Hematopoietic multipotent progenitor cell treated with erythropoietin and hydrocortisone succinate and interleukin-3 and kit ligand, for 6 days (in vitro differentiated cells): ENCODE measurements at places on chromosomes 13 and 19.

DNA sequence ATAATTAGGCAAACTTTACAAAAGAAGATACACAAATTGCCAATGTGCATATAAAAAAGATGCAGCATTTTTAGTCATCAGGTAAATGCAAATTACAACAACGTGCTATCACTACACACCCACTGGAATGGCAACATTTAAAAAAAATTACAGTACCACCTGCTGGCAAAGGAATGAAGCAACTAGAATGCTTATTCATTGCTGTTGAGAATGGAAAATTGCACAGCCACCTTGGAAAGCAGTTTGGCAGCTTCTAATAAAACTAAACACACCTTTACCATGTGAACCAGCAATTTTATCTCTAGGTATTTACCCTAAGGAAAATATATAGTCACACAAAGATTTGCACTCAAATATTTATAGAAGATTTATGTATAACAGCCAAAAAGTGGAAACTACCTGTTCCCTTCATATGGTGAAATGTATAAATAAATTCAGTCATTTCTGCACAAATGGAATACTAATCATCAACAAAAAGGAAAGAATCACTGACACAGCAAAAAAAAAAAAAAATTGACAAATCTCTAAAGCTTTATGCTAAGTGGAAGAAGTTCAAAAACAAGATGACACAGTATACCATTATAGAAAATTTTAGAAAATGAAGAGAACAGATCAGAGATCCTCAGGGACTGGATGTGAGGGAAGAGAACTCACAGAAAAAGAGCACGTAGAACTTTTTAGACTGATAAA lies 30.3 kb downstream of the OXGR1 start:
- DNase-seq = no peak

- peak; percentile 61 for DNase-seq
Measured at GRCh38 chr19:8304841-8305621, 3.1 kb downstream of the CD320 start.

DNA sequence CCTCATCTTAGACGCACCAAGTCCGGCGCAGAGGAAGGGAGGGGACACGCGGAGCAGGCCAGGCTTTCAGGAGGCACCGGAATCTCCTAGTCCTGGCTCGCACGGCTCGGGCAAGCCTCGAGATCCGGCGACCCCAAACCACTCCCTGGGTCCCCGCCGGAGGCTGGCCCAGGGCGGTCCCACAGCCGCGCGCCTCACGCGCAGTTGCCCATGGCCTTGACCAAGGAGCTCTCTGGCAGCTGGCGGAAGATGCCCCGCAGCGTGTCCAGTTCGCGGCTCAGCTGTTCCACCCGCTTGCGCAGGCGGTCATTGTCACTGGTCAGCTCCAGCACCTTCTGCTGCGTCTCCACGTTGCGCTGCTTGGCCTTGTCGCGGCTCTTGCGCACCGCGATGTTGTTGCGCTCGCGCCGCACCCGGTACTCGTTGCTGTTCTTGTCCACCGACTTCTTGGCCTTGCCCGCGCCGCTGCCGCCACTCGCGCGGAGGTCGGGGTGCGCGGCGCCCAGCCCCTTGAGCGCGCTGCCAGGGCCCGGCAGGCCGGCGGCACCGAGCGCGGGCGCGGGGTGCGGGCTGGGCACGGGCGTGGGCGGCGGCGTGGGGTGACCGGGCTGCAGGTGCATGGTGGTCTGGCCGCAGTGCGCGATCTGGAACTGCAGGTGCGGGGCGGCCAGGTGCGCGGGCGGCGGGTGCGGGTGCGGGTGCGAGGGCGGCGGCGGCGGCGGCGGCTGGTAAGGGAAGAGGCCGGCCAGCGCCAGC lies 1.0 kb downstream of the CEBPA start:
- DNase-seq = no peak

DNA sequence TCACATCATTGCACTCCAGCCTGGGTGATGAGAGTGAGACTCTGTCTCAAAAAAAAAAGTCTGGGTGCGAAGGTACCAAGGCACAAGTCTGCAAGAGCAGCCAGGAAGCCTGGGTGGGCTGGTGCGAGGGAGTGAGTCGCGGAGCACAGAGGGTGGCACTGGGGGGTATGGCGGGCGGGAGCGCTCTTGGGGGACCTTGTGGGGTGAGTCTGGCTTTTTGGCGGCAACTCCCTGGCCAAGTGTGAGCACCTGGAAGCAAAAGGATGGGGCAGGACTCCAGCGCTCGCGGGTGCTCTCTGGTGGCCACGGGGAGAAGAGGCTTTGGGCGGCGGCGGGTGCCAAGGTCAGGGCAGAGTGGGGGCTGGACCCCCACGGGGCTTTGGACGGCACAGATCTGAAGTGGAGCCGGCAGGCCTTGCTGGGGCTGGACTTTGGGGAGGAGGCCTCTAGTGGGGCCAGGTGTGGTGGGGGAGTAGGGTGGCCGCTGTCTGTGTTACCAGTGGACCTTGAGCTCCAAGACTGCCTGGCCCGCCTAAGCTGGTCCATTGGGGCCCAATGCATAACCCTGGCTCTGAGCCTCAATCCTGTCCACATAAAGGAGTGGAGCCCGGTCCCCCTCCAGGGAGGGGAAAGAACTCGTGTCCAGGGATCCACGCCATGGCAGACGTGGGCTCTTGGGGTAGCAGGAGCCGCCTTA lies 1.6 kb downstream of the P2RY11 start:
- DNase-seq = peak; percentile 77

DNA sequence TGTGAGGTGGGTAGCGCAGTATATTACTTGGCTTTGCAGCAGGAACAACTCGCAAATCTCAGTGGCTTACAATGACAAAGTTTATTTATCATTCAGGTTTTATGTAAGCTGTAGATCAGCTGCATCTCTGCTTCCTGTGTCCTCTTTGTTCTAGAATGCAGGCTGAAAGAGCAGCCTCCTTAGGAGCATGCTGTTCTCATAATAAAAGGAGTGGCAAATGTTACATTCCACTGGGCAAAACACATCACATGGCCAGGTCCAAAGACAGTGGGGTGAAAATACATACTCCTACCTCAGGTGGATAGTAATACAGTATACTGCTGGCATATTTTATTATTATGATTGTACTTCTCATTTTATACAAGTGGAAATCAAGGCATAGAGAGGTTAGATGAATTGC lies 1.2 kb upstream of the CSNK1A1L start:
- no peak for DNase-seq

- peak; percentile 70 for DNase-seq
Measured at GRCh38 chr13:38350114-38350617, 515 bp downstream of the UFM1 start.

DNA sequence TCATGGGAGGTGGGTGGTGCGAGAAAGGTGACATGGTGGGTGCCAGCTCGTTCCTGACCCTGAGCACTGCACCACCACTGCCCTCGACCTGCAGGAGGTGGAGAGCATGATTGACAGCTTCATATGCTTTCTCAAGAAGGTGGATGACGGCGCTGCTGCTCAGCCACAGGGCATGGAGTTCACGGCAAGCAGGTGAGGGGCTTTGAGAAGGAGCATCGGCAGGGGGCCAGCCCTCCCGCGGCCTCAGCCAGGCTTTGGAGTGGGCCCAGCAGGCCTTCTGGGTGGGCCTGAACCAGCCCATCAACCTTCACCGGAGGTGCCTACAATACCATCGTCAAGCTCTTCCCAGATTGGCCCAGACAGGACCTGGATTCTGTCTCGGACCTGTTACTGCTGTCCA lies 18.9 kb upstream of the ZNF14 start:
- no peak for DNase-seq

GRCh38 chr19:57771417-57771816 lies 1.9 kb downstream of the ZNF586 start:
- no peak for DNase-seq

GRCh38 chr19:38812009-38812840 lies 520 bp downstream of the LGALS4 start:
- no peak for DNase-seq

- no peak for DNase-seq
Measured at GRCh38 chr13:97122381-97122996, 99.6 kb upstream of the MBNL2 start.

- DNase-seq = no peak
Measured at GRCh38 chr19:18232540-18233223, 6.4 kb upstream of the PDE4C start.

DNA sequence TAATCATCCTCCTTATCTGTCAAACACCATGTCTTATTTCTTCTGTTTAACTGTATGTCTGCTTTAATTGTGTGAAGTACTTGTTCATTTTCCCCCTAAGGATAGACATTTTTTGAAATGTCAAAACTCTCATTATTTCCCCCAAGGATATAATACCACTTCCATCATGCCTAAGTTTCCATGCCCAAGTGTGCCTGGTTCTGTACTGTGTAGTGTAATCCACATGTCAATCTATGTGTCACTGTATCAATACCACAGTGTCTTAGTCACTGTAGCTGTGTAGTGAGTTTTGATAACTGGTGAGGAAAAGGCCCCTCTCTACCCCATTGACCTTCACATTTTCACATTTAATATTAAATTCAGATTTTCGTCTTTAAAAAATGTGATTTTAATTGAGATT lies 1265.5 kb downstream of the PCDH9 start:
- DNase-seq = no peak

- DNase-seq = no peak
Measured at GRCh38 chr13:60043262-60043661, 120.5 kb downstream of the DIAPH3 start.

GRCh38 chr19:15466851-15467733 lies 2.7 kb upstream of the RASAL3 start:
- peak; percentile 68 for DNase-seq

DNA sequence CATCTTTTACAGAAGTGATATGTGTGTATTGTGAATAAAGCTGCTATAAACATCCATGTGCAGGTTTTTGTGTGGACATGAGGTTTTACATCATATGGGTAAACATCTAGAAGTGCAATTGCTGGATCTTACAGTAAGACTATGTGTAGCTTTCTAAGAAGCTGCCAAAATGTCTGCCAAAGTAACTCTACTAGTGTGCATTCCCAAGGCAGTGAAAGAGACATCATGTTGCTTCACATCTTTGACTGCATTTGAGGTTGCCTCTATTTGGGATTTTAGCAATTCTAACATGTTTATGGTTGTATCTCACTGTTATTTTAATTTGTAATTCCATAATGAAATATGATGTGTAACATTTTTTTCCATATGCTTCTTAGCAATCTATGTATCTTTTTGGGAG lies 30.3 kb downstream of the SLITRK6 start:
- no peak for DNase-seq

GRCh38 chr13:93727211-93728141 lies 500.9 kb downstream of the GPC6 start:
- DNase-seq = peak; percentile 11

- no peak for DNase-seq
Measured at GRCh38 chr13:23044906-23045305, 135.9 kb upstream of the SGCG start.

GRCh38 chr19:23286477-23286876 lies 36.3 kb upstream of the ZNF724 start:
- peak; percentile 12 for DNase-seq

- peak; percentile 88 for DNase-seq
Measured at GRCh38 chr19:44988896-44989556, 12.2 kb upstream of the RELB start.

DNA sequence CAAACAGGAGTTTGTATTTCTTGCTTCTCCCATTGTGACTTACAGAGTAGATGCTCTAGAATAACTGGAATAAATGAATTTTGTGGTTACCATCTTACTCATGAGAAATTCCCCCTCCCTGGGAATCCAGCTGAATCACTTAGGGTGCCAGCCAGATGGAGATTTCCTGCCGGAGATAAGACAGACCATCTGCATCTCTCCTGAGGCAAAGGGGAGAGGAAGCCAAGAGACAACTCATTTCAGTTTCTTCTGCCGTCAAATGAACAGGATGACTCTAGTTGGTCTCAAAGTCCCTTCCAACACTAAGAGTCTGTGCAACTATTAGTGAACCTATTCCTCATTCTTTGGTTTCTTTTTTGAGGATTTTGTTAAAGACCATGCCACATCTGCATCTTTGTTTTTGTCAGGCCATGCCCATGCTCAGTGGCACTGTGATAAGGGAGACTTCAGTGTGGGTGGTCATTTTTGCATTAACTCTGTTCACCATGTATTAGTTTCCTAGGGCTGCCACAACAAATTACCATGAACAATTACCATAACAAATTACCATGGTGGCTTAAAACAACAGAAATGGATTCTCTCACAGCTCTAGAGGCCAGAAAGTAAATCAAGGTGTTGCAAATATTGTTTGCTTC lies 112.8 kb downstream of the NDFIP2 start:
- DNase-seq = no peak

GRCh38 chr19:46533078-46533620 lies 37.5 kb upstream of the PNMA8B start:
- DNase-seq = no peak

DNA sequence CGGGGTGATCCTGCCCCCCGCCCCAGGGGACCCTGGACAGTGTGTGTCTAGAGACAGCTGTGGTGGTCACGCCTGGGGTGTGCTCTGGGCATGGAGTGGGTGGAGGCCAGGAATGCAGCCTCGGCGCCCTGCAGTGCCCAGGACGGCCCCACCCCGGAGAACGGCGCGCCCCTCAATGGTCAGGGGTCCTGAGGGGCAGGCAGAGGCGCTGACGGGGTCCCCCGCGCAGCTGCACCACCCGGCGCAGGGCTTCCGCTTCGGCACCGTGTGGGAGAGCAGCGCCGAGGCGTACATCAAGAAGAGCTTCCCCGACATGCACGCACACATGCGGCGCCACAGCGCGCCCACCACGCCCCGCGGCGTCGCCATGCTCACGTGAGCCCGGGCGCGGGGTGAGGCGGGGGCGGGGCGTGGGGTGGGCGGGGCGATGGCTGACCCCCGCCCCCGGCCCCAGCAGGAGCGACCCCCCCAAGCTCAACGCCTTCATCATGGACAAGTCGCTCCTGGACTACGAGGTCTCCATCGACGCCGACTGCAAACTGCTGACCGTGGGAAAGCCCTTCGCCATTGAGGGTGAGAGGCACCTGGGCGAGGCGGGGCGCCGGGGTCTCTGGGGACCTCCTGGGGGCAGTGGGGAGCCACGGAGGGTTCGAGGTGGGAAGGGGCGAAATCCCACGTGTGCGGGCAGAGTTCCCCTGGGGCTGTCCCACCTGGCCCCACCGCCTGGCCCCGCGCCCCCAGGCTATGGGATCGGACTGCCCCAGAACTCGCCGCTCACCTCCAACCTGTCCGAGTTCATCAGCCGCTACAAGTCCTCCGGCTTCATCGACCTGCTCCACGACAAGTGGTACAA lies 7.4 kb downstream of the GRIN3B start:
- DNase-seq = no peak

- no peak for DNase-seq
Measured at GRCh38 chr13:80215368-80215767, 125.6 kb downstream of the SPRY2 start.
